Neural progenitor cell (in vitro differentiated cells): ENCODE measurements at places on chromosomes 2 and 18.

- no peak for DNase-seq
Measured at GRCh38 chr2:219416235-219416602, 2.0 kb upstream of the DES start.

DNA sequence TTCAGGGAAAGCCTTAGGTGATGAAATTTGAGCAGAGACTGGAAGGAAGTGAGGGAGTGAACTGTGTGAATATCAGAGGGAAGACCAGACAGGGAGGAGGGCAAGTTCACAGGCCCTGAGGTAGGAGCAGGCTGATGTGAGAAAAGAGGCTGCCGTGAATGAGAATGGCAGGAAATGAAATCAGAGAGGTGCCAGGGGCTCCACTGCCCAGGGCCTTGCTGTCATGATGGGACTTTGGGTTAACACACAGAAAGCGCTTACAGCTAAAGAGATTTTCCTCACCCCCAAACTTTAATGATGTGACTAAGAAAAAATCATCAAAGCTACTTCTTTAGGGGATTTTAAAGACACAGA is 53.8 kb downstream of the MARCHF4 start:
- DNase-seq, result no peak

DNA sequence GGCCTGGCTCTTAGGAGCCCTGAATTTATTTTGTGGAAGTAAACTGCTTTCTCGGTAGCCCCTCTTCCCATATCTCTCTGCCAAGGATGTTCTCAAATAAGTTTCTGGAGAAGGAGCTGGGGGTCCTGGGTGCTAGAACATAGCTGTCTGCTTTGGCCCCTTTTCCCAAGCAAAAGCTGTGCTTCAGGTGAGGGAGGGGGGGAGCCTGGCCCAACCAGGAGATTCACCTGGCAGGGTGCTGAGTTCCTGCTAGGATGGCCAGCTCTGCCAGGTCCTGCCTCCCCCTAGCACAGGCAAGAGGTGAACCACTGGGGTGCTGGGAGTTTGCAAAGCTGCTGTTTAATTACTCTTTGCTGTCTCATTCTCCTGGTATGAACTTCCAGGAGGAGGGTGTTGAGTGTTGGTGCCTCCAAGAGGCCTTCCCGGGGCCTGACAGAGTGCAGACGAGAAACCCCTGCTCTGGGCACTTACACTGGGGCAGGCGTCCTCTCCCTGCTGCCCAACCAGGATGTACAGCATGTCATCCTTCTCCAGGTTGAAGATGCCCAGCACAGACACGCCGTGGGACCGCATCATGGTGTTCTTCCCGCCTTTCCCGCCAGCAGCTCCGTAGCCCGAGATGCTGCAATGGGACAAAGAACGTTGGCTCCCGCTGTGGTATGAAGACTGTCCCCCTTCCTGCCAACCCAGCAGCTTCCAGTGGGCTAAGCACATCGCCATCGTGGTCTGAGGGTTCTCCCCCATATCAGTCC is 124.2 kb downstream of the CLIP4 start:
- no peak for DNase-seq

GRCh38 chr2:207505171-207505570 is 24.6 kb upstream of the CREB1 start:
- DNase-seq, result peak; percentile 79

DNA sequence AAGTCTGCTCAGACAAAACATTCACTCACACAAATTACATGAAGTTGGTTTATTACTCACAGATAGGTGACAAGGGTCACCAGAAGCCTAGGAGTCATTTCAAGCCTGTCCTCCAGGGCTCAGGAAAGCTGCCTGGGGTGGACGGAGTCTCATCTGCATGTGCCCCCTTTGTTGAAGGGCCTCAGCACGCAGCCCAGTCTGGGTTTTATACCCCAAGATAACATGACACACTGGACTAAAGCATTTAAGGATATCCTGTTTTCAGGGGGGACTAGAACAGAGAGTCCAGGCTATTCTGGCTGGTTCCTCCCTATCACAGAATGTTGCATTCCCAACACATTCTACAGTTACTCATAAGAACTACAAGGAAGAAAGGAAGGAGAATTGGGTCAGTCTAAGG is 164.7 kb downstream of the MREG start:
- DNase-seq, result no peak

- DNase-seq, result no peak
Measured at GRCh38 chr2:75233965-75234364, 34.6 kb upstream of the TACR1 start.

DNA sequence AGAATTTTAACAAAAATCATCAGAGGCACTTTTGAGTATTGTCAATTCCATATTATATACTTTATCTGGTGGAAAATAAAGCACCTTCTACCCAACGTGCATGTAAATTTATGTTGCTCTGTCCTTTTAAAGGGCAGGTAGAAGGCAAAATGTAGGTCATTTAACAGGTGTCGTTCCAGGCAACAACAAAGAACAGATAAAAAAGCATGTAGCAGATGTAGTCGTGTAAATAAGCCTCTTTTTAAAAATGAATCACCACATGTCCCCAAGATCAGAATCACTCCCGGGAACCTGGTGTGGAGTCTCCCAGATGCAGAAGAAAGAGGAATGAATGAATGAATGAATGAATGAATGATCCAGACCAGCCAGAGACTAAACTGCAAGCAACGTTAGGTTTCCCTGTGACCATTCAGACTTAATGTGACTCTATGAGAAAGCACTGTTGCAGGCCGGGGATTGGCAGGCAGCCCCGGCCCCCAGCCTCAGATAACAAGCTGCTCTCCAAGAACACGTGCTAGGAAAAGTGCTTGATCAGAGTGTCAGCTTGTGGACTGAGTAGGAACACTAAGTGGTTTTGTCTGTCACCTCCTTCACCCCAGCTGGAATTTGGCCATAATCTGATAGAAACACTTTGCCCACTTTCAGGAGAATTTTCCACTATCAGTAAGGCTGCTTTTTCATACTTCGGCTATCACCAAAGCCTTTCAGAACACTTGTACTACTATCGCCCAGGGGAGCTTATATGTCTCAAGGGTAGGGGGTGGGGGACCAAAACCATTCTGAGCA is 100.6 kb downstream of the CDK15 start:
- no peak for DNase-seq

- DNase-seq, result peak; percentile 57
Measured at GRCh38 chr18:49238433-49239042, 221.9 kb downstream of the DYM start.

- peak; percentile 74 for DNase-seq
Measured at GRCh38 chr18:62715759-62716615, 646 bp downstream of the PHLPP1 start.
